ENCODE measurements at places on chromosomes 11 and 22.

- no peak for DNase-seq
Observed at GRCh38 chr11:46238078-46238966, 39.1 kb upstream of the CREB3L1 start.

DNA sequence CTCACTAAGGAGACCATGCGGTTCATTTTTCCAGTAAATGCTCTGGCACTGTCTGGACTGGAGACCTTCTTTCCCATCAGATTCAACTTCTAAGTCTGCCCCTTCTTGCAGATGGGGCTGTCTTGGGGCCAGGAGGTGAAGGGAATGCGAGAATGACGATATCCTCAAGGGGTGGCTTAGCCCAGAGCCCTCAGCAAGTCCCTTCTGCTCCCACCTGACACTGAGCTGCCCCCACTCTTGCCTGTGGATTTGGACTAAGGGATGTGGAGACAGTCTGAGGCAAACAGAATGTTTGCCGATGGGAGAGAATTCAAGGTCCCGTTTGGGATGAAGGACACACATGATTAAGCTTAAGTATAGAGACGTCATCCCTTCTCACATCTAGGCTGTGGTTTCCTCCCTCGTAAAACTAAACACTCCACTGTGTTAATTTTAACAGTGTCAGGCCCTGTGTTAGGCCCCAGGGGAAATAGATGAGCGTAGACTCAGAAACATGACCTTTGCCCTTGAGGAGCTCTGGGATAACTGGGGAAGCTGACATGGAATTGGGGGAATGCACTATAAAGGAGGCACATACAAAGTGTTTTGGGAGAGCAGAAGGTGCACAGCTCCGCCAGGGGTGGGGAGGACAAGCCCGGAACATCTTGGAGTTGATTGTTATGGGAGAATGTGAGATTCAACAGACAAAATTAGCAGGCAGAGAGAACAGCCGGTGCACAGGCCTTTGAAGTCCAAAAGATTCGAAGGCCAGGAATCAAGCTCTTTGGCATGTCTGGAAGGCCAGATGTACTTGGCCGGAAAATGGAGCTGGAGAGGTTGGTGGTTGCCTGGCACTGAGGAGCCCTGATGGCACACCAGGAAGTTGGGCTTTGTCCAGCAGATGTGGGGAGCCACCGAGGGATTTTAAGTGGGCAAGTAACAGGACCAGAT is 71.6 kb downstream of the ST3GAL4 start:
- no peak for DNase-seq

DNA sequence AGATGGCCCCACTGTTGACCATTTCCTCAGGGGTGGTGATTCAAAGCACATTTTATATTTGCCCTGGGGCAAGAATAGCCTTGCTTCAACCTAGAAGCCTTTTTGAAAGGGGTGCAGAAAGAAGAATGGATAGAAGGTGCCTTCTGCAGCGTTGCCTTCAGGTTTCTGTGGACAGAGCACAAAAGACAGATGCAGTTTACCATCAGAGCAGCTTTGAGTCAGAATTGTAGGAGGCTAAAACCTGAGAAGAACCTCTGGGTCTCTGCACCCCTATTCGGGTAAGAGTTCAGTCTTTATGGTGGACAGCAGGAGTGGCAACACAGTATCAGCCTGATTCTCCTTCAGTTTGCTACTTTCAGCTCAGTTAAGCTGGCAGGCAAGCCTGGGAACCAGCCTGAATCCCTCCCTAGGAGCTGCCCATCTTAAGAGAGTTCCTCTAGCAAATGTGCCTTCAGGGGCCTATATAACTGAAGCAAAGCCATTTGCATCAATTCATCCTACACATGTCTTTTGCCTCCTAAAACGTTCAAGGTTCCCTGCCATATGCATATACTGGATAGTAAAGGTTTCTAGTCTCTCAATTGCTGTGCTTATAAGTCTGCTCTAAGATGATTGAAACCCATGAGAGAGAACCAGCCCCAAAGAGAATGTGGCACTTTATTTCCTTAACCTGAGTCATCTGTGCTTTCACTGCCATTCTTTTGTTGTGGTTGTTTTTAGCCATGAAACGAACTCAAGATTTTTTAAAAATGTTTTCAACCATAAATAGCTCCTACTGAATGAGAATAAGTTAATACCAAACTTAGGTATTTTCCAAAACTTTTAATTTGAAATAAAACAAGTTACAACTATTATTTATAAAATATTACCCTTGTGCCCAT is 123.0 kb downstream of the TRIM44 start:
- no peak for DNase-seq

DNA sequence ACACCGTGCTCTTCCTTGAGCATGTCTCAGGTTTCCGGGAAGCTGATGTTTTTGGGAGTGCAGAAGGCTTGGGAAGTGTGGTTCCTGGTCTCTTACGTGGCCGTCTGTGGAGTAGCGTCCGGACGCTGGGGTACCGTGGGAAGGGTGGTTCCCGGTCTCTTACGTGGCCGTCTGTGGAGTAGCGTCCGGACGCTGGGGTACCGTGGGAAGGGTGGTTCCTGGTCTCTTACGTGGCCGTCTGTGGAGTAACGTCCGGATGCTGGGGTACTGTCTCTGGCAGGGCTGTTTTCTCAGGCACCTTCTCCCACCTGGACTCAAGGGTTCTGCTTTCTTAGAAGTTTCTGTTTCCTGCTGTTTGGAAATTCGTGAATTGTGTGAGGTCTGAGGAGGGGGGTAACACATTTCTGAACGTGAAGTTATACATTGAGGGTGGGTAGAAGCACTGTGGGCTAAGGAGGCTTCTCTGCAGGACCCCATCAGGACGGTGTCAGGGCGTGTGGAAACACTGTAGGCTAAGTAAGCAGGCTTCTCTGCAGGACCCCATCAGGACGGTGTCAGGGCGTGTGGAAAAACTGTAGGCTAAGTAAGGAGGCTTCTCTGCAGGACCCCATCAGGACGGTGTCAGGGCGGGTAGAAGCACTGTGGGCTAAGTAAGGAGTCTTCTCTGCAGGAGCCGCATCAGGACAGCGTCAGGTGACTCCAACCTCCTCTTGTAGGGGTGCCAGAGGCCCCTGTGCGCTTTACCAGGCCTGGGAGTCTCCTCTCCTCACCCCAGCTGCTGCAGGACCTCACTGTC is 5.3 kb upstream of the IFITM3 start:
- DNase-seq = no peak

- no peak for DNase-seq
Observed at GRCh38 chr11:75894036-75894585, 79.1 kb downstream of the UVRAG start.
